ENCODE measurements at places on chromosomes 16 and 17. TPM values are rescaled to one million over a fixed set of nuclear protein-coding genes. Genes with fewer than 3 reads are reported as not detected.

Gene HLF
- total RNA-seq, result 0.67 TPM

Gene CLEC3A
- not detected for total RNA-seq

Gene HGS
- total RNA-seq, result 164 TPM

DNA sequence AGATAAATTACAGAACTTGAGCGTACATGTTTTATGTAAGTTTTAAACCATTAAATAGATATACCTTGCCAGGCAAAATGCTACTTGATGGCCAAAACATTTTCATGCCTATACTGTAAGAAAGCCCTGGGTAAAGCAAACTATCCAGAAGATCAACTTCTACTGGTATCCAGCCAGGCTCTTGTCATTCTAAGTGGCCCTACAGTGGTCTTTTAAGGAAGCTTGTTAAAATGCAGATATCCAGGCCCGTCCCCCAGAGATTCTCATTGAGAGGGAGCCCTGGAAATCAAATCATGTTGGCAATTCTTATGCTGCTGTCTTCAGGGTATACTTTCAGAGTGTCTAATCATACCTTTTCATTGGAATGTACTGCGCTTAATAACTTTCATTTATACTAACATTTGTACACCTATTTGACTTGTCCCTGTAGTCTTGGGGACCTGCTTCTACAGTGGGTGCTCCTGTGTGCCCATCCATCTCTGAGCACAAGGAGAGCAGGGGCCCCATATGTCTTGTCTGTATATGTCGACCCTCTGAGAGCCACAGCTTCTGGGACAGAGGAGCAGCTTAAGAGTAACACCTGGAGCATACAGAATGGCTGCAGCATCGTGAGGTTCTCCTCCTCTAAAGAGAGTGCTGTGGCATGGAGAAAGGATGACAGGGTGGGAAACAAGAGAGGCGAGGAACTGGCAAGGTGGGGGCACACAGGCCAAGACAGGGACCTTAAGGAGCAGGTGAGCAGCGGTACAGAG is 43.6 kb upstream of the ANKFY1 start:
- no peak for DNase-seq

DNA sequence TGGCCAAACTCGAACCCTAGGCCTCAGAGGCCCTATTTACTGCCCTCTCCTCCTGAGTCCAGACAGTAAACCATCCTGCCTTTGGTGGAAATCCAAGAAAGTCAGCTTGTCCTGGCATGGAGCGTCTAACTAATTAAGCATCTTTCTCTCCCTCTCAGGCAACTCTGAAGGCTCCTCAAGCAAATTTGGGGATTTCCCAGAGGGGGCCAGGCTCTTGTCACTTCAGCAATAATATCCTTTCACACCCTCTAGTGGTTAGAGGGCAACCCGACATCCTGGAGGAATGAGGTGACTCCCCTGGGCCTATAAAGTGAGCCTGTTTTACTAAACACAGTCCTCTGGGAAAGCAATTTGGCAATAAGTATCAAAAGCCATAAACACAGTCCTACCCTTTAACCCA is 60.4 kb downstream of the NOG start:
- no peak for DNase-seq

DNA sequence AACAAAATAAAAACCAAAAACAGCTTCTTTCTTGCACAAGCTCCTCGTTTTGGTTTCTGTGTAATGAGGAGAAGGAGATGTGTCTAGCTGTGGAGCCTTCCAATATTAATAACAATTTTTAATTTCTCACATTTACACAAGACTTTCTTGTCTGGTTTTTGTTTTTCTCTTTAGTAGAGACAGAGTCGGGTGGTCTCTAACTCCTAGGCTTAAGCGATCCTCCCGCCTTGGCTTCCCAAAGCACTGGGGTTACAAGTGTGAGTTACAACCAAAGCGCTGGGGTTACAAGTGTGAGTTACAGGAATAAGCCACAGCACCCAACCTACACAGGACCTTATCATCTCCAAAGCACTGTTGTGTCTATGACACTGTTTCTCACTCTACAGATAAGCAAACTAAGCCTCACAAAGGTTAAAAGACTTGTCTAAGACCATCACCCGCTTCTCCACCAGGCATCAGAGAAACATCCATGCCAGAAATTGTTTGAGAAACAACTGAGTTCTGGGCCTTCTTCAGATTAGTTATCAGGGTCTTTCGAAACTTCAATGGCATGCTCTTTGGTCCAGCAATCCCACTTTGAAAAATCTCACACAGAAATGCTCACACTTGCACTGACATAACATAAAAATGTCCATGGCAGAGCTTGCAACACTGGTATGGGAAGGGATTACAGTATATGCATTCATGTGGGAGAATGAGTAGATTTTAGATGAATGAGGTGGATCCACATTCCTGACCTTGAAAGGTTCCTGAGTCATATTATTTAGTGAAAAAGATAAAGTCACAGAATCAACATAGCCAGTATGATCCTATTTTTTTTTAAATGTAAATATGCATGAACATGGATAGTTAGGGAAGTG is 3.9 kb downstream of the ABAT start:
- DNase-seq, result no peak

DNA sequence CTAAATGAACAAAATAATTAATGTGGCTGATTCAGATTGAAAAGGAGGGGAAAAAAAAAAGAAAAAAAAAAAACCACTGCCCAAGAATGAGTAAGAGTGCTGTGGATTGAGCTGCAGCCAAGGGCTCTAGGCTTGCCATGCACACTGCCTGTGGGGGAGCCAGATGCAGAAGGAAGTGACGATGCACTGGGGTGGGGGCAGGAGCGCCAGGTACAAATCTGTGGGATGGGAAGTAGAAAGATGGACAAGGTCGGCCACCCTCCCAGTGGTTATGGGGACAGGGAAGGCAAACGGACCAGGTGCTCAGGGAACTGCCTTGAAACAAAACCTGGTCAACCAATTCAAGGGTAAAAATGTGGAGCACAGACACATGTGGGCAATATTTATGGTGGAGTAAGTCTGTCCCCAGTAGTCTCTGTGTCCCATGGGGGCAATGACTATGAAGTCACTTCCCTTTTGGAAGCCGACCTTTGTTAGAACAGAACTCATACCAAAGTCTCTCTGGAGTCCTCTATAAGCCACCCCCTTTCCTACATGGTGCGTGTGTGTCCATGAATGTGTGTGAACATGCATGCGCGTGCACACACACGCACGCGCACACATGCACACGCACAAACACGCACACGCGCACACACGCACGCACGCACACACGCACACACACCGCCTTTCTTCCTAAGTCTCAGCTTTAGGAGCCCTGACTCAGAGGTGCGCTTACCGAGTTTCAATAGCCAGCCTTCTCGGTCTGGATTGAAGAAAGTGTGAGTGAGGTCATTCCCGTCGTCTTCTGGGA is 84.3 kb downstream of the CYTH1 start:
- no peak for DNase-seq

GRCh38 chr17:4304417-4305027 is 40.7 kb upstream of the ANKFY1 start:
- no peak for DNase-seq

DNA sequence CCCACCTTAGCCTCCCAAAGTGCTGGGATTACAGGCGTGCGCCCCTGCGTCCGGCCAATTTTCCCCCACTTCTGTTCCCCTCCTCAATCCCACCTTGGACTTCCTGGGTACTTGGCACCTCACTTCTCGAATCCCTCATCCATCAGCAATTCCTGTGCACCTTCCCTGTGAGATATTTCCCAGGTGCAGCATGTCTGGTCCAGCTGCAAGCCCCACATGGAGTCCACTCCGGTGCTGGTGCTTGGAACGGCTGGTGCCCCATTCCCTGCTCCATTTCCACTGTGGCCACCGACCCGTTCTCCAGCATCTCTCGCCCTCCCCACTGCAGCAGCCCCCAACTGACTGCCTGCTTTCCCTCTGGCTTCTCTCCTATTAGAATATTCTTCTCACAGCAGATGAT is 35.3 kb downstream of the NOL11 start:
- DNase-seq, result no peak

DNA sequence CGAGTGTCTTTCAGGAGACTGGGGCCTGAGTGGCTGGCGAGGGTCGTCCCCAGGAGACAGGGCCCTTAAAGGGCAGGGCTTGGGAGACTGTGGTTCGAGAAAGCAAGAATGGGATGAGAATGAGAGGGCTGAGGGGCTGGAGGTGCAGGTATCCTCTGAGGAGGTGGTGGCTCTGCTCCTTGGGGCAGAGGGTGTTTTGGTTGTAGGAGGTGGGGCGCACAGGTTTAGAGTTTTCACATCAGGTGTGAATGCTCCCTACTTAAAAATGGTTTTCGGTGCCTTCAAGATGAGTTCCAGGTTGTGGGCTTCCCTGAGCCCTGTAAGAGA is 430 bp downstream of the BCAS3 start:
- DNase-seq, result no peak

GRCh38 chr16:20053336-20053735 is 20.4 kb downstream of the GPR139 start:
- no peak for DNase-seq

DNA sequence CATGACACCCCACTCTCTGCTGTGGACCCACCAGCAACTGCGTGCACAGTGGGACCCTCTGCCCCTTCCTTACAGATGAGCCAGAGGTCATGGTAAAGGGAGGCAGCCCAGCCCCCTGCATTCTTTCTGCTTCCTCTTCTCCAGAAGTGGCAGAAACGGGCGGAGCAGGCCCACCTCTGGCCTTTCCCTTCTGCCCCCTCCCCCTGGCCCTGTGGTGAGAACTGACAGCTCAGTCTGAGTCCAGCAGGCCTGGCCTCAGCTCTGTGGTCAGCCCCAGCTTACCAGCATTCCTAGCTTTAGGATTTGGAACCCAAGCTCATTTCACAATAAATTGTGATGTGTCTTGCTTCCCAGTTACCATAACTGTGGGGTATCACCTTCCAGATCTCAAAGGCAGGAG is 4.8 kb upstream of the ANKRD11 start:
- DNase-seq, result no peak

GRCh38 chr16:27925612-27926011 is 137.9 kb downstream of the GSG1L start:
- DNase-seq, result no peak

DNA sequence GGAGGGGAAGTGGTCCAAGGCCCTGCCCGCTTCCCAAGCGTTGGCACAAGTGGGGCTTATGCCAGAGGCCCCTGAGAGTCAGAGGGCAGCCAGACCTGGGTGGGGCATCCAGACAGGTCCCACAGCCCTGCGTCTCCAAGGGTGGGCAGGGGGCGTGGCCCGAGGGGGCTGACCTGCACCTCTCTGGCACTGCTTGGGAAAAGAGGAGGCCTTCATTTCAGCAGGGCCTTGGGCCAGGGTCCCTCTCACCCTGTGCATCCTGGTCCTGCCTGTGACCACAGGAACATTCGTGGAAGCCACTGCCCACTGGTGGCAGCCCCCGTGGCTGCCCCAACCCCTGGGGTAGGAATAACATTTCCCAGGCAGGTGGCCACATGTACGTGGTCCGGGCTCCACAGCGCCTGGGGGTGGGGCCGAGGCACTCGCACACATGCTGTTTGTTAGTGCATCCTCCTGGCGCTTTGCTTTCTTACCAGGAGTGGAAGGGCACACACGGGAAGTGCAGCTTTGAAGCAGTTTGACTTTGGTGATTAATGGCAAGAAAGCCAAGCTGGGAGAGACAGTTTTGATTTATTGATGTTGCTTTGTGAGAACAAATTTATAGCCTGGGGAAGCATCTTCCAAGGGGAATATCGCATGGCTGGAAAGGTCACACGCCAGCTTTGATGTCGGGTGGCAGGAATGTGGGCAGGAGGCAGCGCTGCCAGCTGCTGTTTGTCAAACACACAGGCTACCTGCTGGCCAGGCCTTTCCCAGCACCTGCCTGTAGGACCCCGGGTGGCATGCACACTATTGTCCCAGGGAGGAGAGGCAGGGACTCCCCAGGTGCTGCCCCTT is 4.3 kb downstream of the CENPX start:
- no peak for DNase-seq

DNA sequence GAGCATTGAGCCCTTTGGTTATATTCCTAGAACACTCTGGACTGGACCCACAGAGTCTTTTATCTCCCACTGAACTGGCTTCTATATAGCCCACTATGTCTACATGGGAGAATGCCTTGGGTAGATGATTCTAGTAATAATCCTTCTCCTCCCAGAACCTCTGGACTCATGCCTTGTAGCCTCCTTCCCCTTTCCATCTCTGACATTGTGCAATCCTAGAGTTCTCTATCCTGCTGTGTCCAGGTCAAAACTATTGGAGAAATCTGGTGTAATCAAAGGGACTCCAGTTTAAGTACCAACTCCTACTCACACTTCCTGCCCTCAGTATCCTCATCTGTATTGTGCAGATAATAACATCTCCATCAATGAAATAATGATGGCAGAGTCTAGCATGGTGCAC is 9.1 kb downstream of the RCVRN start:
- DNase-seq, result no peak

Measured in activated naive CD8-positive, alpha-beta T cell treated with anti-CD3 and anti-CD28 coated beads, Interleukin-2, amount 10 ng/mL, durations not matched to agents 7 days and 5 days (primary cell).